Central memory CD4-positive, alpha-beta T cell (primary cell): ENCODE measurements at places on chromosomes 16 and 17.

DNA sequence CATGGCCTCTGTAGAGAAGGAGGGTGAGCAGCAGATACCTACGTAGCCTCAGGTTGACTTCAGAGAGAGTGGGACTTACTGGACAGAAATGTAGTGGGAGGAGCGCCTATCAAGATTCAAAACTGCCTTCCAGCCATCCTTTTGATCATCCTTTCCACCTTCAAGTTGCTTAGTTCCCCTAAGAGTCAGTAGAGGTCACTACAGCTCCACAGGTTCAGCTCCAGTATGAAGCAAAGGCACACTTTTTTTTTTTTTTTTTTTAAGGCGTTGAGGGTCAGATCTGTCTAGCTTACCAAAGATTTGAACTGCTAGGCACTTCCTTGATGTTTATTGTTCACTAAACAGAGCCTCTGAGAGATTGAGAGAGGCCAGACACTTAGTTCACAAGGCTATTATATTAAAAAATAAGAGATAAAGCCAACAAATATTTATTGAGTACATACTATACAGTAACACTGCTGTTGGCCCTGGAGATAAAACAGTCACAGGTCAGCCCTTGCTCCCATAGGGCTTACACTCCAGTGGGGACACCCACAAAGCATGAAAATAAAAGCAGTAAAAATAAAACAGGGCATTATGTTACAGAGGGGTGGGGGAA lies 3.1 kb downstream of the RNF227 start:
- peak; percentile 68 for DNase-seq

GRCh38 chr17:28528327-28529012 lies 22.3 kb downstream of the FOXN1 start:
- DNase-seq, result no peak

DNA sequence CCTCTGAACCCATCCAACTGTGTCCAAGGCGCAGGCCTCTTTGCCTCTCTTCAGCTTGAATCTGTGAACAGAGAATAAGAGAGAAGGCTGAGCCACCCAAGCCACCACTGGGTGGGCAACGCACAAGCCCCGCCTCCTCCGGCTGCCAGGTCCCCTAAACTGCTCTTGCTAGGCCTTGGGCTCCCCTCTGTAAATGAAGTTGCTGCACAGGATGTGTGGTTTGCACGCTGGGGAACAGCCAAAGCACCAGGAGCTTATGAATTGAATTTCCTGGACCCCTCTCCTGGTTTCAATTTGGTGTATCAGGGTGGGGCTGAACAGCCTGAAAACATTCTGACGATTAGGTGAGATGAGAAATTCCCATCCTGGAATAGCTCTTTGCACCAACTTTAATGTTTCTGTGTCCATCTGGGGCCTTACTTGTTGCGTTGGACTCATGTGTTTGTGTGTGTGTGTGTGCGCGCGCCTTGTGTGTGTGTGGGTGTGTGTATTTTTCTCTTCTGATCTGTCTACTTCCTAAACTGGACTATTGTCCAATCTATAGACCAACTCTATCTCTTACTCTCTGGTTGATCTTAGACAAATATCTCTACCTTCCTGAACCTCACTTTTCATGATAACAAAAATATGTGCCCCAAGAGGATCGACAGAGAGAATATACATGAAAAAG lies 2.3 kb downstream of the CCL1 start:
- DNase-seq, result no peak

DNA sequence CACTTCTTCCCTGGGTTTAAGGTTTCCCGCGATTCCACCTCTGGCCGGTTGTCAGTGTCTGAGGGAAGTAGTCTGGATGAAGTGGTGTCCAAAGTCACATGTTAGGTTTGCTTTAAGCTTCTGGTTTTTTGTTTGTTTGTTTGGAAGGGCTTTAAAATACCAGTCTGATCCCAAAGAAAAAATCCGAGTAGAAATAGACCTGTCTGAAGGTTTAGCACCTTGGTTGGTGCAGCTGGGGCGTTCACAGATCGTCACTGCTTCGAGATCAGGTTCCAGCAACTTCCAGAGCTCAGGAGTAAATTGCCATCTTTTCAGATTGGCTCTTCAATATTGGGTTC lies 567 bp downstream of the TMEM97 start:
- DNase-seq, result no peak

DNA sequence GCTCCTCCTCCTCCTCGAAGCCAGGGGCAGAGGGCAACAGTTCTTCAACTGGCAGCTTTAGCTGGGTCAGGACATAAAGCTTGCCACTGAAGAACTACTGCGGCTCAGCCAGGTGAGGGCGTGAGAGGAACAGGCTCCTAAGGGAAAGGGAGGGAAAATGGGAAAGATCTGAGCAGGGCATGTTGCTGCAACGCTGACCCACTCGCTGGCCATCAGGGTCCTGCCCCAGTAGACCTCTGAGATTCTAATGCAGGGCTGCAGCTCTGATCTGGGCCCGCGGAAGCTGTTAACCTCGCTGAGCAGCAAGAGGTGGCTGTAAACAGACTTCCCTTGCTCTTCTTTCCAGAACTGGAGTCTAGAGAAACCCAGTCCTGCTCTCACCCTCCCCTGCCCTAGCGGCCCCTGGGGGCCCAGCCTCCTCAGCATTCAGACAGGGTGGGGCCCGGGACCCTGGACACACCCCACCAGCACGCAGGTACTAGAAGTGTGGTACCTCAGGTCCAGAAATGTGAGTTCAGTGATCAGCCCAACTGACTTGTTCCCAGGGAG lies 3.8 kb upstream of the TLCD2 start:
- DNase-seq, result no peak
